ENCODE measurements at places on chromosomes 12 and 14. TPM values are rescaled to one million over a fixed set of nuclear protein-coding genes. Genes with fewer than 3 reads are reported as not detected.

GRCh38 chr12:28610401-28611114 lies 420.3 kb downstream of the CCDC91 start:
- no peak for DNase-seq

GRCh38 chr12:25689996-25690501 lies 137.0 kb upstream of the LMNTD1 start:
- DNase-seq: peak; percentile 13

- DNase-seq: peak; percentile 28
These were observed 50.9 kb upstream of the BICDL1 start for GRCh38 chr12:119938049-119938667.

- DNase-seq: no peak
These were observed 11.0 kb downstream of the PTGER2 start for GRCh38 chr14:52325126-52325525.

GRCh38 chr14:66196670-66197069 lies 289.5 kb upstream of the CCDC196 start:
- DNase-seq: no peak

DNA sequence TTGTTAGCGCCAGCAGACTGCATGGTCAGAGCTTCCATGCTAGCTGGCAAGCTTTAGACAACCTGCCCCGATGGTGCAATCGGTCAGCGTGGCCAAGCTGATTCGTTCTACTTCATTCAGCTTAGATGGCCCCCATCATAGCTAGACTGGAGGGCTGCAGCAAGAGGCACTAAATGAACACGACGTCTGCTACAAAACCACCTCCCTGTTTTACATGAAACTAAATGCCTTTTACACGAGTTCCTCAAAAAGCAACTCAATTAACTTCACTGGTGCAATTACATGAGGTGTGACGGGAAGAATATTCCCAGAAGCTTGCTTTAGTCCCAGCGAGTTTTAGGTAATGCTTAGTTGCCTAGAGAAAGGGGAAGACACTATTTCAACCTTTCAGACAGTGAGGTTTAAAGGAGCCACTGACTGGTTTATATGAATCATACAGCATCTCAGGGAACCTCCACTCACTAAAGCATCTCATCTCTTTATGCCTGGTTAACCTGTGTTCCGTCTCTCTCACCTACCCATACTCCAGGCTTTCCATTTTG lies 8.4 kb downstream of the NIN start:
- no peak for DNase-seq

DNA sequence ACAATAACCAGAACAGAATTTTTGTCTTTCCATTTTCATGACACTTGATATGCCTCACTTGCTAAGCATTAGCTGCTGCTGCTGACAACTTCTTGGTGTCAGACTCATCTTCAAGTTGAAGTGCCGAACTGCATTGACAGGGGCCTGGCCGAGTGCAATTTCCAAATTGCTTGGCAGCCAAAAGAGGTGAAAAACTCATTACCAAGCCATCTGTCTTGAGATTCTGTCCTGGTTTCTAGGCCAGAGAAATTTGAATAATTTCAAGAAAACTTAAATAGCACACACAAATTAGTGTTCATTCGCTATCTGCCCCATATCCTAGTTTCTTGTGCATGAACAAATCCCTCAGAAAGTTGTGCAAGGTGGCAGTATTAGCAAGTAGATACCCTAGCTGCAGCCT lies 165.3 kb upstream of the RASSF8 start:
- no peak for DNase-seq

DNA sequence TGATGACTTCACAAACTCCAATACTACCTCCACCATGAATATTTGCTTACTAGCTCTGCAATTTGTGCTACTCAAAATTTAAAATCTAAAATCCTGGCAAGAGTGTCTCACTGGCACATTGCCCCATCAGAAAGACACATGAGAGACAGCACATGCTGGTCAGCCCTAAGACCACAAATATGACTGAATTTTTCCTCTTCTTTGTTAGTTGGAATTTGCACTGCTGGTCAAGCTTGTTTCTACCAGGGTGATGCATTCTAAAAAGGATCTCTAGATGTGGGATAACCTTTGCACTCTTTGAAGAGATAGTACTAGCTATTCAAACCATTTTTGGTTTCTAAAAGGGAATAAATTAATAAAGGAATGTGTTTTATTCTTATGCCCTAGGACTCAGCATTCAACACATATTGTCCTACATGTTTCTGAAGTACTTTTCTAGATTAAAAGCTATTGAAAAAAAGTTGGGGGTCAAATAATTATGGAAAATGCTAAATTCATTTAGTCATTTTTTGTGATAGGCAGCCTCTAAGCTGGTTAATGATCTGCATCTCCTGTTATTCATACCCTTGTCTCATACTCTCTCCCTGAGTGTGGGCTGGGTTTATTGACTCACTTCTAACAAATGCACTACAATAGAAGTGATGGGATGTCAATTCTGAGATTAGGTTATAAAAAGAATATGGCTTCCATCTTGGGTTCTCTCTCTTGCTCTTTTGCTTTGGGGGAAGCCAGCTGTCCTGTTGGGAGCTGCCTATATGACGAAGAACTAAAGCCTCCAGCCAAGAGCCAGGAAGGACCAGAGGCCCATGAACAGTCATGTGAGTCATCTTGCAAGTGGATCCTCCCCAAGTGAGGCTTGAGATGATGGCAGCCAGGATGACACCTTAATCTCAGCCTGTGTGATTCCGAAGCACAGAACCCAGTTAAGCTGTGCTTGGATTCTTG lies 211.5 kb upstream of the CRY1 start:
- DNase-seq: no peak

GRCh38 chr14:86299994-86300393 lies 770.0 kb downstream of the FLRT2 start:
- no peak for DNase-seq

DNA sequence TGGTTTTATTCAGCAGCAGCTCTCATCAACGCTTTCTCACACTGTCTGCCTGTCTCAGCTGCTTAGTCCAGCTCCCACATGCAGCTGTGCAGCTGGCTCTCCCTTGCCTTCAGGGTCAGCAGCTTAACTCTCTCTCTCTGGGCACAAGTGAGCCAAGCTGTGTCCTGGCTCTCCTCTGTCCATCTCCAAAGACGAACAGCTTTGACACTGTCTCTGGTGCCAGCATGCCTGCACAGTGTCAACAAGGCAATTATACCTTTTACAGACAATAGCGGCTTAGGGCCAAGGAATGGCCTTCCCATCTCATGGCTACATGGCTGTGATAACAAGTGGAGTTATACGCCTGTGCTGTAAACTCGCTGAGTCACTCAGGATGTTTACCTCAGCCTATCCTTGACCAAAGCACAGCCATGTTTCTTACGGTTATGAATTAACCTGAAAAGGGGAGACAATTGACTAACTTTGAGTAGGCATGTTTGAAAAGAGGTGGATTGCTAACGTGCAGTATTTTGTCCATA lies 38.4 kb upstream of the MANSC4 start:
- DNase-seq: no peak

- DNase-seq: no peak
These were observed 75.3 kb upstream of the DUSP6 start for GRCh38 chr12:89427508-89428156.

DNA sequence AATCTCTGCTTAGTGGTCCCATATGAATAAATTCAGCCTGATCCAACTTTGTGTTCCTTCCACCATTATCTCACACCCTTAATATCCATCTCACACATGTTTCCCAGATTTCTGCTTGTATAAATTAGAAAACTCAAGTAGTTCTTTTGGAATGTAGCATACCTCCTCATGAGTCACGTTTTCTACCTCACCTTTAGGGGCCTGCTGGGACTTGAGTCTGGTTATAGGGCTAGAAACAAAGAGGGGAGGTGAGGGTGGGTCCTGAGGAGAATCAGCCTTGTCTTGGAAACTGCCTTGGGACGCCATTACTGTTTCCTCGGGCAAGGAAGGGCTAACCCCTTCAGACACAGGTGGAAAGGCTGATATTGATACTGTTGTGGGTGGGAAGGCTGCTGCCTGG lies 51.1 kb downstream of the EMP1 start:
- no peak for DNase-seq

DNA sequence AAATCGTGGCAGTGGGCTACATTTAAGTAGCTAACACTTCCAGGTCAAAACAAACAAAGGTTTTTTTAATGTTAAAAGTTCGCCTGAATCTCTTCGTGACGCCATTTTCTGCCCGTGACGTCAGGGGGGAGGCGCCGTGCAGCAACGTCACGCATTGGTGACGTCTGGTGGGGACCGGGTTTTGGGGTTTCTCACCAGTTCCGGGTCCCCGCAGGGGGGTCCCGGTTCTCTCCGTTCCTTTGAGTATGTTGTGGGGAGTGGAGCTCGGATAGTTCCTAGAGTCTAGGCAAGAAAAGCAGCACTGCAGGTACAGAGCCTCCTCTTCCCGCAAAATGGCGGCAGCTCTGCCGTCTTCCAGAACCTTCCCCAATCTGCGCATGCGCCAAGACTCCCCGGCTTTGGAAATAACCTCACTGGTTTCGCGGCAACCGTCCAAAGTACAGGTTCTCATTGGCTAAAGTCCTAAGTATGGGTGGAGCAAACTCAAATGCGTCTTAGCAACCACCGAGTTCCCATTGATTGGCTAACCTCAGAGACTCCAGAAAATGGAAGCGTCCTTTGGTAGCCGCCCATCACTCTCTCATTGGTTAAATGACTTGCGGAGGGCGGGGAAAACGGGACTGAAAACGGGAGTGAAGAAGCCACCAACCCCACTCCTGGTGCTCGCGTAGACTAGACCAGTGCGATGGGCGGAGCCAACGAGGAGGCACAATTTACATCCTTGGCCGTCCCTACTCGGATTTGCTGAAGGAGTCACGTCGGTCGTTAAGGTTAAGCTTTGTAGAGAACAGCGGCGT lies at the start of gene RBM23:
Gene RBM23, minus strand, starts transcription at position 346 of the 797 bp plus-strand sequence.
- DNase-seq: peak; percentile 100

- DNase-seq: no peak
These were observed 17.6 kb downstream of the ANKRD9 start for GRCh38 chr14:102491786-102492530.

DNA sequence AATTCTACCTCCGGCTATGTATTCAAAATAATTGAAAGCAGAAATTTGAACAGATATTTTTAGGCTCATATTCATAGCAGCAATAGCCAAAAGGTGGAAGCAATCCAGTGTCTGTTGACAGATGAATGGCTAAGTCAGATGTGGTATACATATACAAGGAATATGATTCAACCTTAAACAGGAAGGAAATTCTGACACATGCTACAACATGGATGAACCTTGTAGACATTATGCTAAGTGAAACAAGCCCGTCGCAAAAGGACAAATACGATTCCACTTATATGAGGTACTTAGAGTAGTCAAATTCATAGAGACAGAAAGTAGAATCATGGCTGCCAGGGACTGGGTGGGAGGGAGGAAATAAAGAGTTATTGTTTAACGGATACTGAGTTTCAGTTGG lies 331.6 kb downstream of the PCNX1 start:
- no peak for DNase-seq

GRCh38 chr14:81559385-81559784 lies 25.7 kb upstream of the SEL1L start:
- DNase-seq: no peak

DNA sequence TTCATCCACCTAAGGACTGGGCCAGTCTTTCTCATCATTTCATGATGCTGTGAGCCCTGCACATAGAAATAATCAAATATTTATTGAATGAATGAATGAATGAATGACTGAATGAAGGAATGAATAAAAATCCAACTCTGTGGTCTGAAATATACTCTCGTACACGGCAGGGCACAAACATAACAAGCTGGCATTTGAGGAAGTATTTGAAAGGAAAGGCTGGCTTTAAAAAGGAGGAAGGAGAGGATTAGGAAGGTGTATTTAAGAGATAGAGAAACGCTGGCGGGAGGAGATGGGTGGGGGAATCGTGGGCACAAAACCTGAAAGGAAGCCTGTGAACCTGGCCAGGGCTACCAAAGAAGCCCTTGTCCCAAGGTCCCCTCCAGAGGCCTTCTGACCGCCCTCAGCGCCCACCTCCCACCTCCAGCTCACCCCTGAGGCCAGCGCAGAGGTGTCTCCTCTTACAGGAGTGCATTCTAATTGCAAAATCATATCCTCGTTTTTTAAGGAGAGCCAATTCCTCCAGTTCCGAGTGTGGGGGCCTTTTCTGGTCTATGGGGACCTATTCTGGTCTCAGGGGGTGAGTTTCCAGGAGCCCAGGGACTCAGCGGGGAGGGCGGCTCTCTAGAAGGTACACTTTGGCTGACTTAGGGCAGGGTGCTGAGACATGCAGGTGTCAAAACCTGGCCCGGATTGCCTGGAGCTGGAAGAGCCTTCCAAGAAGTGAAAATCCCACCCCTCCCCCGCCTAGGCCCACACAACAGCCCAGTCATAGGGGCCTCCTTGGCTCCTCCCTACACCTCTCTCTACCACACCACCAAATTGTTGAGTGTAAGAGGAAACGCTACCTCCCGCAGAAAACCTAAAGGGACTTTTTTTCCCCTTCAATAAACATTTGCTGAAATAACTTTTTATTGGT lies 8.7 kb upstream of the JDP2 start:
- DNase-seq: no peak

- no peak for DNase-seq
These were observed 137.5 kb upstream of the KRAS start for GRCh38 chr12:25388183-25388582.

DNA sequence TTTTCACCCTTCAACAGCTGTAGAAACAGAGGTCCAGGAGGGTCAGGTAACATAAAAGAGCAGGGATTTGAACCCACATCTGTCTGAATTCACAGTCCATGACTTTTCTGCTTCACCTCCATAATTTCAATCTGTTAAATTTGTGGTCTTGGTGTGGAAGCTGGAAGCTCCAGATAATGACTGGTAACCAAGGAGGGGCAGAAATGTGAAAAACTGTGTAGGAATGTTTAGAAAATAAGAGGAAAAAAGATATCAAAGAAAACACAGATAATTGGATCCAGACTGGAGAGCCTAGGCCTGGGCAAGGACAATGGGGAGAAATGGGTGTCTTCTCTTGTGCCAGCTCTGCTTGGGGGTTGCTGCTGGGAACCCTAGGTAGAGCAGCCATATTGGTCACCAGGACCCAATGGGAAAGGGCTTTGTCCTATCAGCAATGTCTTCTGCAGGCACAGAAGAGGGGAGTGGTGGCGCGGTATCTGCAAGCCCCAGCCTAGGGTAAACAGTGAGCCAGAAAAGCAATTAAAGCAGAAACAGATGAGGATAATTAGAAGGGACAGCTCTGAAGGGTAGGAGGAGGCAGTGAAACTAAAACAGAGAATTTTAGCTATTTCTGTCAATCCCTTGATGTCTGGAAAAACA lies 54.3 kb upstream of the CCDC91 start:
- DNase-seq: no peak

DNA sequence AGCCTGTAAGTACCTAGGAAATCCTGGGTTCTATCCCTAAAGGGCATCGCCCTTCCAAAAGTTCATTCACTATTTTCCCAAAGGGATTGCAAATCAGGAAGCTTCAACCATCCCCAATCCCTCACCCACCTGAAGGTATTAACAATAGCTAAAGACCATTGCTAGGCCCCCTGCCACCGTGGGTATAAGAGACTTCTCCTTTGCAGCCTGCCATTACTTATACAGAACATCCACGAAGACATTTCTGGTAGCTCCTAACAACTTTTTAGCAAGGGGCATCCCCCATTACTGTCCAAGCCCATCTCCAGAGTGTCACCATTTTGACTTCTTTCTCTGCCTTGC lies 384 bp upstream of the SMUG1 start:
- no peak for DNase-seq

GRCh38 chr12:95970905-95971304 lies 25.2 kb downstream of the HAL start:
- DNase-seq: no peak

ACRBP gene
- 4.9 TPM for total RNA-seq

SLC8A3 gene
- total RNA-seq: 0.44 TPM

ESRRB gene
- 0.15 TPM for total RNA-seq

IL26 gene
- not detected for total RNA-seq

ACVRL1 gene
- total RNA-seq: 115 TPM

SERPINA3 gene
- total RNA-seq: 24.6 TPM

TAS2R30 gene
- 1.9 TPM for total RNA-seq

SMCO3 gene
- total RNA-seq: 1.1 TPM

CCDC92 gene
- 54.0 TPM for total RNA-seq

MIP gene
- not detected for total RNA-seq

All from left lung (tissue), 14 donors.